ENCODE measurements at places on chromosomes 12 and 14. TPM values are rescaled to one million over a fixed set of nuclear protein-coding genes. Genes with fewer than 3 reads are reported as not detected.

The AJUBA gene
- 39.7 TPM for total RNA-seq

The NEUROD4 gene
- not detected for total RNA-seq

The KLRC1 gene
- not detected for total RNA-seq

The BRMS1L gene
- total RNA-seq = 6.2 TPM

The ZCCHC8 gene
- total RNA-seq = 30.5 TPM

The PUS7L gene
- total RNA-seq = 15.3 TPM
